IMR-90 (cell line): ENCODE measurements at places on chromosomes 5 and 9.

DNA sequence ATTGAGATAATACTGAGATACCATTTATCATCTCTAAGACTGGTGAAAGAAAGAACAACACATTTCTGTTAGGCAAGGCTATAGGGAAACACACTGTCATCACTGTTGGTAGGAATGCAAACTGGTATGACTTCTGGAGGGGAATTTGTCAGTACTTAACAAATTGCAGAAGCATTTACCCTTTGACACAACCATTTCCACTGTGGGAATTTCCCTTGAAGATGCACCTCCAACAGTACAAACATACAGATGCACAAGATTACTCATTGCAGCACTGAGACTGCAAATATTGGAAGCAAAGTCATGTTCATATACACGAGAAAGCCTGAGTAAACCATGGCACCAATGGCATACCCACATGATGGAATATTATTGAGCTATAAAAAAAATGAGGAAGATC is 17.6 kb downstream of the GM2A start:
- H3K4me1 ChIP-seq: no peaks in the 10 kb centered on the region
- H3K27me3 ChIP-seq: no peaks in the 10 kb centered on the region
- H3K36me3 ChIP-seq: peaks cover 10% of the 10 kb centered on the region

- no peaks in the 10 kb centered on the region for H3K4me1 ChIP-seq
- H3K27me3 ChIP-seq: no peaks in the 10 kb centered on the region; the same call in 1 of the 2 replicates
- H3K4me3 ChIP-seq: no peak overlapping the region
- no peak for DNase-seq
- H3K36me3 ChIP-seq: no peaks in the 10 kb centered on the region
- H3K27ac ChIP-seq: no peak overlapping the region
Observed at GRCh38 chr9:70656281-70656680, 241.8 kb upstream of the KLF9 start.

DNA sequence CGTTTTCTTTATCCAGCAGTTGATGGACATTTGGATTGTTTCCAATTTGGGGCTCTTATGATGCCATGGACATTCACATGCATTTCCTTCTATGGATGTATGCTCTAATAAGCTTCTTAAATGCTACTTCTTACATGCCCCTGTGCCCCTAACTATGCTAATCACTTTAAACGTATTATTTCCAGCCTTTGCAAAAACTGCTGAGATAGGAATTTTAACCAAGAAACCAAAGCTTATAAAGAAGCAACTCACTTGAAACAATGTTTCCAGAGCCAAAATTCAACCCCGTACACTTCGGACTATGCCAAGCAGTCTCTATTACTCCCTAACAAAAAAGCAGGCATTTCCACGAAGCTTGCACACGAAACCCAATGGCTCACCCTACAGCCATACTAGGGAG is 545.6 kb upstream of the WWC1 start:
- no peak overlapping the region for H3K4me3 ChIP-seq
- H3K27ac ChIP-seq: no peak overlapping the region

GRCh38 chr9:110086537-110086936 is 121.4 kb downstream of the C9orf152 start:
- no peak overlapping the region for H3K4me3 ChIP-seq
- no peak for DNase-seq
- H3K36me3 ChIP-seq: peaks cover 10% of the 10 kb centered on the region
- no peak overlapping the region for H3K27ac ChIP-seq
- peaks cover 16% of the 10 kb centered on the region for H3K4me1 ChIP-seq

DNA sequence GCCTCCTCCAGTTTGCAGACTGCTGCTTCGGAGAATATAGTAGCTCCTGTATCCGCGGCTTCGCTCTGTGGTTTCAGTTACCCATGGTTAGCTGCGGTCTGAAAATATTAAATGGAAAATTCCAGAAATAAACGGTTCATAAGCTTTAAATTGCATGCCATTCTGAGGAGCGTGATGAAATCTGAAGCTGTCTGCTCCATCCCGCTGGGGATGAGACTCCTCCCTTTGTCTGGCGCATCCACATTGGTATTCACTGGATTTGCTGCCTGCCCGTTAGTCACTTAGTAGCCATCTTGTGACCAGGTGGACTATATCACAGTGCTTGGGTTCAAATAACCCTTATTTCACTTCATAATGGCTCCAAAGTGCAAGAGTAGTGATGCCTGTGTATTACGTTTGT is 36.3 kb downstream of the MSX2 start:
- peaks cover 5% of the 10 kb centered on the region for H3K27me3 ChIP-seq
- no peak overlapping the region for H3K4me3 ChIP-seq
- DNase-seq: no peak
- H3K27ac ChIP-seq: no peak overlapping the region
- no peaks in the 10 kb centered on the region for H3K36me3 ChIP-seq

DNA sequence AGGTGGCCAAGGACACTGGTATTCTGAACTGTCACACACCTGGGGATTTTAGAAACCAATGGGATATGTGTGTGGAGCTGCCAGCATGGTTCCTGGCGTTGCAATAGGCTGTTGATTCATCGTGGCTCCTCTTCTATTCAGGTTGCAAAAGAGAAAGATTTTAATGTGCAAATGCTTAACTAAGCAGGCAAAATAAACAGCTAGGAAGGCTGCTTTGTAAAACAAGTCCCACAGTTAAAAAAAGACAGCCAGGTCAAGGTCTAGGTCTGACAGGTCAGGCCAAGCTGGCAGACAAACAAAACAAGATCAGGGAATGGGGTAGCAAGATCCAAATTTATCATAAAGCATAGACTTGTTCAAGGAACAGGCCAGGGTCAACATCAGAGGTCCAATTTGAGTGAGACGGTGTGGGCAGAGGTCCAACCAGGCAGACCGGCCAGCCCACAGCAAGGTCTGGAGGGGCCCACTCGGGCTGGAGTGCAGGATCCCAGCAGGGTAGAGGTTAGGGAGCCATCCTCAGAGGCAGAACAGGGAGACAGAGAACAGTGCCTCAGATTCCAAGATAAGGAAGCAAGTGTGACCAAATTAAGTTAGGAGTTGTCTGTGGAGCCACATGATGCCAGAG is 45.6 kb downstream of the SUB1 start:
- no peak for DNase-seq
- H3K4me1 ChIP-seq: peaks cover 13% of the 10 kb centered on the region
- no peaks in the 10 kb centered on the region for H3K36me3 ChIP-seq

DNA sequence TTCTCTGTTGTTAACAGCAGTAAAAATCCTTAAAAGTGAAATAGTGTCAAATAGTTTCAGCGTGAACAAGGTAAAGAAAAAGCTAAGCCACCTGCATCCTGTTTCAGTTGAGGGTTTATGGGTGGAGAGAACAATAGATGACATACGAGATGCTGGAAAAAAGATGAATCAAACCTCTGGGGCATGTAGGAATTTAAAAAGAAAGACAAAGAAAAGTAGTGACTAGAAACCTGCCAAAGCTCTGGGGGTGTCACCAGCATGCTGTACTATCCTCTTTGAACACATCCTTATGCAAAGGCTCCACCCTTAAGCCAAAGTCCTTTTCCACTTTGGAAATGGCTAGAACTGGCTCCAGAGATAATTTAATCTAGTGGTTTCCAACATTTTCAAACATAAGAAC is 22.2 kb downstream of the SCAI start:
- no peak overlapping the region for H3K4me3 ChIP-seq
- no peak overlapping the region for H3K27ac ChIP-seq
- H3K36me3 ChIP-seq: no peaks in the 10 kb centered on the region
- no peak for DNase-seq
- H3K27me3 ChIP-seq: no peaks in the 10 kb centered on the region
- peaks cover 8% of the 10 kb centered on the region for H3K4me1 ChIP-seq

DNA sequence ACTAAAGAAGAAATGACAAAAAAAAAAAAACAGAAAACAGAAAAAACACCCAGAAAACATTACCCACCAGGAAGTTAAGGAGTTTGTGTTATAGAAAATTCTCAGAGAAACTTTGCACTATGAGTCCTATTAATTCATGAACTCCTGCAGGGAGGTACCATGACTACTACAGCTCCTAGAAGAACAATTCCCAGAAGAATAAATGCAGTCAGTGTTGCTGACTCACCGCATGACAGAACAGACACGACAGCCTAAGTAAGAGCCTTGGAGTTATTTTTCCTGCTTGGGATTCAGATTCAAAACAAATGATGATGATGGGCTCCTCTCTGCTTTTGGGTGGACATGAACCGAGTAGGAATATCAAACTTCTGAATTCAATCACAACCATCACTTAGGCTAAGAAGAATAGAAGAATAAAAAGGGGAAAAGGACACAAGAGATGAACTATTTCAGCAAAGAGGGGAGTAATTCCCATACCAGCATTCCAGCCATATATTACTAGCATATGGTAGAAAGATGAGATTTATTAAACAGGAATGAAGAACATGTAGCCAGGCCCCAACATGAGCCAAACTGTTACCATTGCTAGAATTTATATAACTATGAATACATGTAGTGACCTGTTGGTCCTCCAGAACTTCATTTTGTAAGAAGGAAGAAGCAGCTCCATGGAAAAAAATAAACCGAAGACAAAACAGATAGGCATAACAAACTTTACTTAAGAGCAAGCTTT is 209.6 kb upstream of the PDE4D start:
- no peak overlapping the region for H3K4me3 ChIP-seq
- no peaks in the 10 kb centered on the region for H3K4me1 ChIP-seq
- H3K27me3 ChIP-seq: no peaks in the 10 kb centered on the region
- no peak for DNase-seq

DNA sequence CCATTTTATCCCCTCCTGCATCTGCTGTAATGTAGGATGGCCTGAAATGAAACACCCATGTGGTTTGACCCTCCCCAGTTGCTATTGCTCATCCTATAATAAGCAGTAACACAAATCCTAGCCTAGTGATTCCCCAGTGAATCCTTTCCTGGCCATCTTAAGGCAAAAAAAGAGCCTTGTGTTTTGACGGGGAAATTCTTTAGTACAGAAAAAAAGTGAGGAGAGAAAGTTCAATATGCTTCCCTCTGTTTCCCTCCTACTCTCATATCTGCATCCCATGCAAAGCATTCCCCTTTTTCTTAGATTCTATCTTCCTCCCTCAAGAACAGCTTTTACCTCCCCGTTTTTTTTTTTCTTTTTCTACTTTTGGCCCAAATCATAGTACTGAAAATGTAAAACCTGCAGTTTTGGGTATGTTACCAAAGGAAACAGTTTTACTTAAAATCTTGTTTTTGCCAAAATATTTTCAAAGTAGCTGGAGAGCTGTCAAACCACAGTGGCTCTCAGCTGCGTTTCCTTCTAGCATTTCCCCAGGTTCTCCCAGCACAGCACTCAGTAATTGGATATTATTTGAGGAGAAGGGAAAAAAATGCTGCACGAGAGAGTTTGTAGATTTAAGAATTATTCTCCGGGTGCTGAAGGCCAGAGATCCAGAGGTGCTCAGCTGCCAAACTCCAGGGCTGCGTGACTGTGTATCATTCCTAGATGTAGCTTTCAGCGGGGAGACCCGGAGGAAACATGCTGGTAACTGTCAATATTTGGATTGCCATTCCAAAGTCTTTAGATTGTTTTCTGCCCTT is 321.4 kb downstream of the NPR3 start:
- H3K27ac ChIP-seq: peak overlapping the region; percentile 18; the same call in 1 of the 2 replicates
- no peaks in the 10 kb centered on the region for H3K27me3 ChIP-seq
- H3K4me3 ChIP-seq: no peak overlapping the region
- no peaks in the 10 kb centered on the region for H3K36me3 ChIP-seq

DNA sequence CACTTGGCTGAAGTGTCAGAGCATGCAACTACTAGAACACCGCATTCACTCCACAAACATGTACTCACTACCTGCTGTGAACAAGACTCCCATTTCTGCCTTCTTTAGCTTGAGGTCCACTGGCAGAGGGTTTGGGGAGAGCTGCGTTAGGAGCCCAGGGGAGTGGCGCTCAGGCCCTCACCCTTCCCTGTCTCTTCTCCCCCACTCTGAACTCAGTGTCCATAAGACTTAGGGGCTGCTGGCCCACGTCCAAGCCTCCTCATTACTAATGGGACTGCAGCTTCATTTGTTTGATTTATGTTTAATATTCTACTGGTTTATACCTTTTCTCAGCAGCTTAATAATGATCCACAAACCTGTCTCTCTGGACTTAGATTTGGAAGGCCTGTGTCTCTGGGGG is 70.9 kb downstream of the HSPA4 start:
- H3K27ac ChIP-seq: no peak overlapping the region
- H3K27me3 ChIP-seq: peaks cover 26% of the 10 kb centered on the region
- H3K36me3 ChIP-seq: no peaks in the 10 kb centered on the region
- H3K4me1 ChIP-seq: no peaks in the 10 kb centered on the region
- H3K4me3 ChIP-seq: no peak overlapping the region

- H3K27me3 ChIP-seq: no peaks in the 10 kb centered on the region
- peaks cover 2% of the 10 kb centered on the region; the same call in 1 of the 2 replicates for H3K4me1 ChIP-seq
Observed at GRCh38 chr5:81235287-81236072, 2.4 kb downstream of the CKMT2 start.

DNA sequence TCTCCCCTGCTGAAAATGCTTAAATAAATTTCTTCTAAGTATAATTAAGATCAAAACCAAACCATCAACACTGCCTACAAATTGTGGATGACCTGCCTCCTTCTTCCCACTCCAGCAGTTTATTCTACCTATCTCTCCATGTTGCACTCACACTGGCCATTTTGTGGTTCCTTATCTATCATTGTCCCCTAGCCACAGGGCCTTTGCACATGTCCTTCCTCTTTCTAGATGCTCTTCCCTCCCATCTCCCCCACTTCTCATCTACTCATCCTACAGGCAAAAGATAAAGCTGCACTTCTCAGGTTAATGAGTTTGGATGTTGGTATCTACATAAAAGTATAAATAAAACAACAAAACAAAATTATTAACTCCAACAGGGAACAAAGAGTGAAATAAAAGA is 70.6 kb upstream of the CCNG1 start:
- H3K4me1 ChIP-seq: no peaks in the 10 kb centered on the region
- H3K36me3 ChIP-seq: no peaks in the 10 kb centered on the region
- DNase-seq: no peak
- H3K27me3 ChIP-seq: no peaks in the 10 kb centered on the region
- H3K4me3 ChIP-seq: no peak overlapping the region

DNA sequence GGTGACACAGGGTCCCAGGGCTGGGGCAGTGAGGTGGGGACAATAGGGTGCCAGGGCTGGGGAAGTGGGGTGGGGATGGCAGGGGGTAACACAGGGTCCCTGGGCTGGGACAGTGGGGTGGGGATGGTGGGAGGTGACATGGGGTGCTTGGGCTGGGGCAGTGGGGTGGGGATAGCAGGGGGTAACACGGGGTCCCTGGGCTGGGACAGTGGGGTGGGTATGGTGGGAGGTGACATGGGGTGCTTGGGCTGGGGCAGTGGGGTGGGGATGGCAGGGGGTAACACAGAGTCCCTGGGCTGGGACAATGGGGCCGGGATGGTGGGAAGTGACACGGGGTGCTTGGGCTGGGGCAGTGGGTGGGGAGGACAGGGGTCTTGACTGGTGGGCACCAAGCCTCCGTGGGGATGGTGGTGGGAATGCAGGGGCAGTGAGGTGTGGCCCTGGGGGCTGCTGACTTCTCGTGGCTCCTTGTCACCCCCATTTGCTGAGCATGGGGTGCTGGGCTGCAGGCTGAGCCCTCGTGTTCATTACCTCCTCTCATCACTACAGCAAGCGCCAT is 41.7 kb downstream of the OLFM1 start:
- H3K27me3 ChIP-seq: no peaks in the 10 kb centered on the region
- H3K4me3 ChIP-seq: no peak overlapping the region
- no peaks in the 10 kb centered on the region for H3K4me1 ChIP-seq
- H3K36me3 ChIP-seq: no peaks in the 10 kb centered on the region
- DNase-seq: no peak

GRCh38 chr9:130478152-130478551 is 33.4 kb downstream of the ASS1 start:
- H3K4me3 ChIP-seq: no peak overlapping the region
- no peak overlapping the region for H3K27ac ChIP-seq
- no peak for DNase-seq
- peaks cover 20% of the 10 kb centered on the region for H3K27me3 ChIP-seq
- H3K36me3 ChIP-seq: no peaks in the 10 kb centered on the region
- no peaks in the 10 kb centered on the region for H3K4me1 ChIP-seq

GRCh38 chr5:45521067-45521466 is 175.1 kb downstream of the HCN1 start:
- no peak overlapping the region for H3K27ac ChIP-seq
- H3K4me3 ChIP-seq: no peak overlapping the region
- peak; percentile 1 for DNase-seq
- H3K36me3 ChIP-seq: no peaks in the 10 kb centered on the region
